ENCODE measurements at places on chromosomes 11 and 22.
A peak's percentile ranks its signal among the peaks of the same experiment; 100 is the strongest.

- DNase-seq: no peak
These were observed 2.0 kb downstream of the GGA1 start for GRCh38 chr22:37610480-37611129.

- no peak for DNase-seq
These were observed 30.1 kb upstream of the ANO5 start for GRCh38 chr11:22162756-22163155.

- no peak for DNase-seq
These were observed 30.0 kb upstream of the RAB39A start for GRCh38 chr11:107898270-107898669.

GRCh38 chr11:36264011-36264972 lies 24.9 kb downstream of the COMMD9 start:
- DNase-seq: peak; percentile 68

DNA sequence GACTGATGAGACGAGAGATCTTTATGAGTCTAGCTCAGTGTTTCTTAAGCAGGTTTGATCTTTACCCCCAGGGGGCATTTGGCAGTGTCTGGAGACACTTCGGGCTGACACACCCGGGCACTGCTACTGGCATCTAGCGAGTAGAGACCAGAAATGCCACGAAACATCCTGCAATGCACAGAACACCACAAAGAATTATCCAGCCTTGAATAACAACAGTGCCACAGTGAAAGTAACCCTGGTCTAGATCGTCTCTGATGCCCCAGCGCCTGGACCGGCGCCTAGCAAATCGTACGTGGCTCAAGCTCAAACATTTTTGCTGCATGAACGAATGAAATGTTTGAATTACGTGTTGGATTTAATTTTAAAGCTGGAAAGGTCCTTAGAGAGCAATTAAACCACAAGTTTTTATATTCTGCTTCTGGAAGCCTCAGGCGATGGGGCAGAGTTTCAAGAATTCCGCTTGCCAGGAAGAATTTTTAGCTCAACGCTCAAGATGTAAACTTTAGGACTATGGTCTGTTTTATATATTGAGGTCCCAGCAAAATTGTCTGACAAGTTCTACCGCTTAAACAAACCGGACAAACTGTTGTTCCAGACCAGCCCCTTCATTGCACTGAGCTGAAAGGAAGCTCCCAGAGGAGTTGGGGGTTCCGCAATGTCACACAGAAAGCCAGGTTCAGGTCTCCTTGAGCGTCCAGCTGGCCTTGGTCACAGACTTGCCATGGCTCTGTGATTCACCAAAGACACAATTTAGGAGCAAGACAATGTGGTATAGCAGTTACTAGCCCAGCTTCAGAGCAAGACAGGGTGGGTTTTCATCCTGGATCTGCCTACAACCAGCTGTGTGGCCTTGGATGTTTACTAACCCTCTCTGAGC lies 44.2 kb upstream of the SMTN start:
- no peak for DNase-seq

DNA sequence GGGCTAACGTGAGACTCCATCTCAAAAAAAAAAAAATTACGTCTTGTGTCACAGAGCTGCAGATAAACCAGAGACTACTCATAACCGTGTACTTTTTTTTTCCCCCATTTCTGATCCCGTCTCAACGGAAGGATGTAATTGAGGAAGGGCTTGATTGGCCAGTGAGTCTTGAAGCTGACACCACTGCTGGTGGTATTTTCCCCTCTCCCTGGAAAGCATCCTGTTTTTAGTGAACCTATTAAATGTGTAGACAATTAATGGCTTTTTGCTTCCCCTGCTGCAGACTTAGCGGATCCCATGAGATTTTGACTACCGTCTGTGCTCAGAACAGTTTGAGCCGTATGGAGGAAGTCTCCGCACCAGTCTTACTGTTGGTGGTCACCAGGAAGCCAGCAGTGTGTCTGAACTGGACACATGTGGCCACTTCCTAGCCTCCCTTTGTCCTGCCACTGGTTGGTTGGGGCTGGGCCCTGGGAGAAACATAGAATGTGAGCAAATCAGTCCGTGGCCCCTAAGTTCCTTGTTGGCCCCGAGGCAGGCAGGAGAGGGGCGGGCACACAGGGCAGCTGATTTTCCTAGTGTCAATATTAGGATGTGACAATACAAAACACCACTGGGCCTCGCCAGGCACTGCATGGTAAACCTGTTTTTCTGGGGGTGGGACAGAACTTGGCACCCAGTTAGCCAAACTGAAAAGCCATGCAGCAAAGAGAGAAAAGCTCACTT lies 3.1 kb downstream of the BIK start:
- DNase-seq: no peak

DNA sequence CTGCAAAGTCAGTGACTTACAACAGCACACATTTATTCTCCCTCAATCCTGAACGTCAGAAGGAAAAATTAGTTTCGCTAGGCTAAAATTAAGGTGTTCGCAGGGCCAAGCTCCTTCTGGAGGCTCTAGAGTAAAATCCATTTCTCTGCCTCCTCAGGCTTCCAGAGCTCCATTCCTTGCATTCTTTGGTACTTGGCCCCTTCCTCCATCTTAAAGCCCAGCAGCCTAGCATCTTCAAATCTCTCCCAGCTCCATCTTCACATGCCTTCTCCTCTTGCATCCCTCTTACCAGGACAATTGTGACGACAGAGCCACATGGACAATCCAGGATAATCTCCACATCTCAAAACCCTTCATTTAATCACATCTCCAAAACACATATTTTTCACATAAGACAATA lies 165.0 kb downstream of the GRIA4 start:
- DNase-seq: no peak

DNA sequence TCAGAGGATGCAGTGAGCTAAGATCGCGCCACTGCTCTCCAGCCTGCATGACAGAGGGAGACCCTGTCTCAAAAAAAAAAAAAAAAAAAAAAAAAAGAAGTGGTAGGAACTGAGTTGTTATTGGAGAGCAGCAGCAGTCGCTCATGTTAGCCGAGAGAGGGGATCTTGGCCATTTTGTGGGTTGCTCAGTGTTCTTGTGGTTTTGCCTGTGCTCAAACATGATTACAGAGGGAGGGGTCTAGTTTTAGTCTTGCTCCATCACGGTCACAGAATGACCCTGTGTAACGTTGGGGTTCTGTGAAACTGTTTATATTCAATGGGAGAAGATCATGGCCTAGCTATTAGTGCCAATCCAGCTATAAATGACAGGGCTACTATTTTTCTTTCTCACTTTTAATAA lies 1.9 kb downstream of the DPAGT1 start:
- DNase-seq: no peak

DNA sequence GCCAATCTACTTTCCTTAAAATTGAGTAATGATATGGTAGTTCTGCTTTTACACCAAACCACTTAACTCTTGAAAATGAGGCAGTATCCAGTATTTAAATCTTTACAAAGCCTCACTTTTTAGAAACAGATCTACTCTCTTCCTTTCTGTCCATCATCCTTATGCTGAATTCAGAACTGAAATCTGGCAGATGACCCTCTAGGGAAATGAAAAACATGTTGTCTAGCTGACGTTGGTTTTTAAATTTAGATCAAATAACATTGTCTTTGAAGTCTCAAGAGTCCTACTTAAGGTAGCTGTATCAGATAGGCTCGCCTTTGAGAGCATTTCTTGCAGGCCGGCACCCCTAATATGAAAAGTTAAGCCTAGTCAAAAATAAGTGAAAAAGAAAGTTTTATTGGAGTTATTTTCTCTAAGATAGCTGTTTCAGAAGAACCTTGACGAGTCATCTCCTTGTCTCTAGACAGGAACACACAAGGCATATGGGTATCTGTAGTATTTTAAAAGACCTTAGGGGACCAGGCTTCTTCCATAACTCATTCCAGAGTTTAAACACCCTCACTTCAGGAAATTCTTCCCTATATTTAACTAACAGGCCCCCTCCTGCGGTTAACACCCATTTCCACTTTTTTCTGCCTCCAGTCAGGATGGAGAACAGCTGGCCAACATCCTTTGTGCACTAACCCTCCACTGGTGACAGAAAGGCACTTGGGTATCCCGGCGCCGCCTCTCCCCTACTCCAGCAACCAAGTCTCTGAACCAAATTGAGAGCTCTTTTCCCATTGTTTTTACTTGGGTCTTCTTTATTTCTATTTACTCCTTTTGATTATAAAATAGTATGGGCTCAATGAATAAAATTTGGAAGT lies 81.2 kb downstream of the WNT11 start:
- no peak for DNase-seq

DNA sequence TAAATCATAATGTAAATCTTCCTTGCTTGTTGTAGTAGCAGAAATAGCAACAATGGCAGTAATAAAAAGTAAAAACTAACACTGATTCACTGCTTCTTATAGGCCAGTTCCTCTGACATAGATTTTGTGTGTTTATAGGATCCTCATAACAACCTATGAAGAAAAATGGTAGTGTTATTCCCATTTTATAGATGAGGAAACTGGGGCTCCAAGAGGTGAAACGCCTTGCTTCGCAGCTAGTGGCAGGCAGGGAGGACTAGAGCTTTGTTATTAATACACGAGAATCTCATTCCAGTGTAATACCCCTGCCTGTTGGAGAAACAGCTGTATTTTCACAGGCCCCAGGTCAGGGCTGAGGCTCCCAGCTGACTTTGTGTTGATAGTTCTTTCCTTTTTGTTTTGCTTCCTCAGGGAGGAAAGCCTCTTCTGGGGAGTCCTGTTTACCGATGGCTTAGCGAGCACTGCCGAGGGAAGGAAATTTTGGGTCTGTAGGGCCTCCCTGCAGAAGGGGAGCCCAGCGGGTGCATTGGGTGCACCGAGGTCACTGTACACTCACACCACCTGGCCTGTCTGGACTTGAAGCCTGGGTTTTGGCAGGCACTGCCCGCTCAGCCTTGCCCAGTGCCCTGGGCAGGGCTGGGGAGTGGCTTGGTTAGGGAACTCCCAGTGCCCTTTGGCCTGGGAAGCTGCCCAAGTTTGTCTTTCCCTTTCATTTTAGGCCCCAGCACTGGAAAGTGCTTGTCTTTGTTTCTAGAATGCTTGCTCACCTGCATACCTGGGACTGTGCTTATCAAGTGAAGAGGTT lies 13.5 kb downstream of the KIAA1671 start:
- no peak for DNase-seq

- no peak for DNase-seq
These were observed 46.2 kb upstream of the SMCO4 start for GRCh38 chr11:93589347-93589746.

DNA sequence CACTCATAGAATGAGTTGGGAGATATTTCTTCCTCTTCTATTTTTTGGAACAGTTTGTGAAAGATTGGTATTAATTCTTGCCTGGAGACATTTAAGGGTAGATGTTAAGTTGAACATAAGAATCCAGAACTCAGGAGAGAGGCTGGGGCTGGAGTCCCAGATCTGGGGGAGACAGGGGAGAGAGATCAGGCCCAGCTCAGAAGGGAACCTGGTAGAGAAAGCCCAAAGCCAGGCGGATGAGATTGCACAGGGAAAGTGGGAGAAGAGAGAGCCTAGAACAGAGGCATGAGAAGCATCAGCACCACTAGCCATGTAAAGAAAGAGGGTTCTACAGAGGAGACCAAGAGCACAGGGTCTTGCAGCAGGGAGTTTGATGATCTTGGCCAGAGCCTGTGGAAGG lies 13.0 kb upstream of the GNAZ start:
- DNase-seq: peak; percentile 50

- no peak for DNase-seq
These were observed 950 bp upstream of the LAYN start for GRCh38 chr11:111539426-111540113.

DNA sequence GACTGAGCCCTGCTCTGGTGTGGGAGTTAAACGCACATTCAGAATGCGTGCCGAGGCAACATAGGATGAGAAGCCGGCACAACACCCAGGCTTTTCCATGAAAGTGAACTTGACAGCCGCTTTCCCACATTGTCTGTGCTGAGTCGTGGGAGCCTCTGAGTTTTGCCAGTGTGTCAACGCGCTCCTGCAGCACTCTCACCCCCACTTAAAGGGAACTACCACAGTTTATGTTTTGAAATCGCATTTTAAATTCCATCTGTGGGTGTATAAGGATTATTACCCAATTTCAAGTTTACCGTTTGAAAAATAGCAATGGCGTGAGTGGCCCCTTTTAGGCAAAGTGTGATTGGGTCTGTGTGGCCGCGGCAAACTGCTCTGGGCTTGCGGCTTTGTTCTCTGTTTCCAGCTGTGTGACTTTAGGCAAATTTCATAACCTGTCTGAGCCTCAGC lies 81.5 kb downstream of the FBLN1 start:
- no peak for DNase-seq

DNA sequence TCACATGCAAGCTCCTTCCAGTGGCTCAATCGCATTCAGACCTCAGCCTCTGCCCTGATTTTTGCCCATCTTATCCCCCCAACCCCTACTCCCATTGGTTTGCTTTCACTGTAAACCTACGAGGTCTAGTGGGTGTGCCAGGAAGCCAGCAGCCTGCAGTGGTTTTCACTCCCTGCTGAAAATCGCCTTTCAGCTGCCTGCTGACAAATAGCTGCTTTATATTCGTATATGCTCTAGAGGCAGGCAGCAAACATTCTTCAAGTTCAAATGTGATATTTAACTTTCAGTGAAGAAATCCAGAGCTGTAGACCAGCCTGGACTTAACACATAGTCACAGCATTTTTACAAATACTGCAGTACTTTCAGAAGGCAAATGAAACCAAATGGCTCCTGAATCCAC lies 92.8 kb upstream of the APOA1 start:
- no peak for DNase-seq

GRCh38 chr11:60208146-60208895 lies 25.4 kb upstream of the MS4A6A start:
- DNase-seq: no peak

- no peak for DNase-seq
These were observed 48.9 kb upstream of the ARHGAP20 start for GRCh38 chr11:110761131-110761530.

DNA sequence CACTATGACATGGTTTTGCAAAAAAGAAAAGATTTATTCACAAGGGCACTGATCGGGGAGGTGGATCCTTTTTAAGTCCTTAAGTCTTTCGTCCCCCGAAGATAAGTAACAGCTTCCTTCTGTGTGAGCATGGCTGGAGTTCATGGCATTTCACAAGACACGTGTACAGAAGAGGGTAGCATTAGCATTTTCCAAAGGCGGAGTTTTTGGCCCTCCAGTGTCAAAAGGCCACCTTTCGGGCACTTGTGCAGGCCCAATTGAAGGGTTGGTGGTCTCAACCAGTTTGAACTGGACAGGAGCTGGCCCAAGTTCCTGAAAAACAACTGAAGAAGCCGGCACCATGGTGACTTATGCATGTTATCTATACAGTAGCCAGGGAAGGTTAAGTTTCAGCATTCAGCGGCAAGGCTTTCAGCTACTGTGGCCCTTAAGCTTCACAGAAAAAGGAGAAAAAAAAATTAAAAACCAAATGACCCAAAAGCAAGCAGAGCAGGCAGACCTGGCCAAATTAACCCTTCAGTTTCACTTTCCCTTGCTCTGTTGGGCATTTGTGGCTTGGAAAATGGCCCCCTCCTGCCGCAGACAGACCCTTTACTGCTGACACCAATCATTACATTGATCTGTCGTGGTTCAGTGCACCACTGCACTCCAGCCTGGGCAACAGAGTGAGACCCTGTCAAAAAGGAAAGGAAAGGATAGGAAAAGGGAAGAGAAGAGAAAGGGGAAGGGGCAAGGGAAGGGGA lies 18.7 kb downstream of the ZNF74 start:
- DNase-seq: no peak

DNA sequence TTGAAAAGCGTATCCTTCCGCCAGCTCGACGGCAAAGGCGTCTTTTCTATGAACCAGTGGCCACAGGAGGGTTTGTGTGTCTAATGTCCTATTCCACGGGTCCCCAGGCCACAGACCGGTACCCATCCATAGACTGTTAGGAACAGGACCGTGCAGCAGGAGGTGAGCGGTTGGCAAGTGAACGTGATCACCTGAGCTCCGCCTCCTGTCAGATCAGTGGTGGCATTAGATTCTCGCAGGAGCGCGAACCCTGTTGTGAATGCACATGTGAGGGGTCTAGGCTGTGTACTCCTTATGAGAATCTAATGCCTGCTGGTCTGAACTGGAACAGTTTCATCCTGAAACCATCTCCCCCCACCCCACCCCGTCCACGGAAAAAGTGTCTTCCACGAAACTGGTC lies 62.7 kb upstream of the KCNQ1OT1 start:
- peak; percentile 78 for DNase-seq

Data from lower leg skin (tissue), 4 donors.